ENCODE measurements at places on chromosomes 2 and 18. TPM values are rescaled to one million over a fixed set of nuclear protein-coding genes. Genes with fewer than 3 reads are reported as not detected.

IL18R1 gene
- 0.96 TPM for total RNA-seq

COBLL1 gene
- 20.9 TPM for total RNA-seq

SH2D6 gene
- total RNA-seq = not detected

DSG1 gene
- not detected for total RNA-seq

RFTN2 gene
- 0.58 TPM for total RNA-seq

VWC2L gene
- total RNA-seq = not detected

SPP2 gene
- not detected for total RNA-seq

FNDC4 gene
- total RNA-seq = 24.5 TPM

SEPTIN2 gene
- 419 TPM for total RNA-seq

ABCG5 gene
- not detected for total RNA-seq

EMILIN1 gene
- 137 TPM for total RNA-seq

LYPD6B gene
- 0.56 TPM for total RNA-seq

SERPINB12 gene
- total RNA-seq = not detected

CTAGE1 gene
- total RNA-seq = 0.28 TPM

HEATR5B gene
- total RNA-seq = 27.9 TPM

CPO gene
- under 0.01 TPM for total RNA-seq

IKZF2 gene
- total RNA-seq = 9.4 TPM

TUBA3E gene
- total RNA-seq = not detected

TDRD15 gene
- total RNA-seq = not detected

CKAP2L gene
- 2.3 TPM for total RNA-seq

SLC4A3 gene
- total RNA-seq = 4.2 TPM

MC2R gene
- total RNA-seq = not detected

GREB1L gene
- total RNA-seq = 0.56 TPM

CCDC74A gene
- 5.0 TPM for total RNA-seq

MAP3K19 gene
- not detected for total RNA-seq

C1GALT1C1L gene
- 1.1 TPM for total RNA-seq

DYNAP gene
- total RNA-seq = not detected

MCFD2 gene
- total RNA-seq = 370 TPM

ATP6V1C2 gene
- under 0.01 TPM for total RNA-seq

LRATD1 gene
- total RNA-seq = under 0.01 TPM

RTP5 gene
- total RNA-seq = not detected

VPS4B gene
- 42.6 TPM for total RNA-seq

EN1 gene
- total RNA-seq = not detected
